ENCODE measurements at places on chromosomes 5 and 9.

- no peak for DNase-seq
Measured at GRCh38 chr5:136174021-136174659, 18.8 kb downstream of the SMIM32 start.

GRCh38 chr5:75522025-75522424, 10.3 kb downstream of the POLK start:
- DNase-seq = no peak

DNA sequence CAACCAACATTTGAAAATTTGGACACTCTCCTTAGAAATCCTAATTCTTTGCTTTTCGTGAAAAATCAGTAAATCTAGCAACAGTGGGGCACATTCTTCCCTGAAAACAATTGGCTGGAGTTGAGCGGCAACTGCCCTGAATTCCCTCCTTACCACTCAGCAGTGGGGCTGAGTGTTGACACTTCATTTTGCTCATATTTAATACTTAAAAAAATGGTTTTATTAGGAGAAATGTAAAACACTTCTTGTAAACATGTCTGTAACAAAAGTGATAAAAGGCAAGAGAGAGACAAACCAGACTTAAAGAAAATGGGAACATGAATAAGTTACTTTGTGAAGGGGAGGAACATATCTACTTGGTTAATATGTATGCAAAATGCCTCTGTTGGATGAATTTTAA, 193.5 kb downstream of the CNTLN start:
- DNase-seq = no peak

GRCh38 chr9:136587145-136587943, 41.5 kb upstream of the NOTCH1 start:
- no peak for DNase-seq

DNA sequence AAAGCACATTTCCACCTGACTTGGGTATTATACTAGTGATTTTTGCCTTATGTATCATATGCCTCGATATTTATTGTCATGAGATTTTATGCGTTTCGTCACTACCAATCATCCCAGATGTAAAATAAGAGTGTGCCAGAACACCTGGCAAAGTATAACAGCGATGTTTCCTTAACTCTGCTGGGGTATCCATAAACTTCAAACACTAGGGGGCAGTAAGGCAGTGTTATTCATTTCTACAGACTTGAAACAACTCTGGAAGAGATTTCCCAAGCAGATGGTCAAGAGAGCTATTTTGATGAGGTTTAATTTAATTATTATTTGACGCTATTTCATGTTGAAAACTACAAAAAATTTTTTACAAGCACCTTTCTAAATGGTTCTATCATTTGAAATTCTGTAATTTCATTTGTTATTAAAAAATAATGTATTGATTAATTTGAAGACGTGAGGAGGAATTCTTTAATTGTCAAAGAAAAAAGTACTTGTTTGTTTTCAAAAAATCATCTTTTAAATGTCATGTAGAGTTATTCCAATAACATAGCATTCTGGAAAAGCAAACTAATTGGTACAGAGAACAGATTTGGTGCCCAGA, 388.5 kb upstream of the CTNND2 start:
- DNase-seq = no peak

Data from cortex of kidney (tissue), 1 donor.